ENCODE measurements at places on chromosomes 7 and 10.

DNA sequence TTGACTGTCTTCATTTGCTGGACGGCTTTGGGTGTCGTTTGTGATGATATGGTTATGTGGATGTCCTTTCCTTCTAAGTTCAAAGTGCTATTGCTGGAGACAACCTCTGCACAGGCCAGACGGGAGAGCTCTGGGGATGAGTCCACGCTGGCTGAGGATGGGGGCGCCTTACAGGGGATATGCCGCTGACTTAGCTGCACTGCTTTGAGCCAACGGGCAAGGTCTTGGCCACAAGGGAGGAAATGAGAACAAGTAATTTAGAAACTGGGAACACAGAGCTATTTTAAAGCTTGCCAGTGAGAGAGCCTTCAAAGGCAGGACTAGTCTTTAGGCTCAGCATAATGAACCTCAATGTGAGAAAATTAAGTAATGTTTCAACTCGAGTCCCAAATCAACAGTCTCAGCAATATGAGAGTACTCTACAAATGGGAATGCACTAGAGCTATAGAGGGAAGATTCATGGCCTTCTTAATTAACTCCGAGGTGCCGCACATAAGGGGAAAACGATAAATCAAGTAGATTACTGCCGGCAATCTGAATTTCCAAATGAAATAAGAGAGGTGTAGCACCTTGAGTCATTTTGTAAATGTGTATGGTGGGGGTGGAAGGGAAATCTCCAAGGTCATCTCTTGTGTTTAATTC is 209.3 kb downstream of the JAZF1 start:
- DNase-seq: no peak

DNA sequence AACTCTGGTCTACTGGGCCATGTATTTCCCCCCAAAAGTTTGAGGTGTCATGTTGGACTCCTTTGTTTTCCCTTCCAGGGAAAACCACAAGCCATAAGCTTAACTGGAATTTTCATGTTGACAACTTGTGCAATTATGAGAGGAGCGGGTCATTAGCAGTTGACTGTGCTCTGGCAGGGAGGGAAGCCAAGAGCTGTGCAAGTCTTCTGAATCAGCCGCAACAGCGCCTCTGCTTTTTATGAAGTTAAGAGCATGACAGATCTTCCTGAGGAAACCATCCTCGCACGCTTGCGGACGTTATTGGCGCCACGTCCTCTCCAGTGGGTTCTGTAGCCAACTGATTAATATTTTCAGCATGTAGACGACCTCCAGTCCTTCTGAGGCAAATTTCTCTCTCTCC is 148.7 kb upstream of the MKI67 start:
- DNase-seq: no peak

DNA sequence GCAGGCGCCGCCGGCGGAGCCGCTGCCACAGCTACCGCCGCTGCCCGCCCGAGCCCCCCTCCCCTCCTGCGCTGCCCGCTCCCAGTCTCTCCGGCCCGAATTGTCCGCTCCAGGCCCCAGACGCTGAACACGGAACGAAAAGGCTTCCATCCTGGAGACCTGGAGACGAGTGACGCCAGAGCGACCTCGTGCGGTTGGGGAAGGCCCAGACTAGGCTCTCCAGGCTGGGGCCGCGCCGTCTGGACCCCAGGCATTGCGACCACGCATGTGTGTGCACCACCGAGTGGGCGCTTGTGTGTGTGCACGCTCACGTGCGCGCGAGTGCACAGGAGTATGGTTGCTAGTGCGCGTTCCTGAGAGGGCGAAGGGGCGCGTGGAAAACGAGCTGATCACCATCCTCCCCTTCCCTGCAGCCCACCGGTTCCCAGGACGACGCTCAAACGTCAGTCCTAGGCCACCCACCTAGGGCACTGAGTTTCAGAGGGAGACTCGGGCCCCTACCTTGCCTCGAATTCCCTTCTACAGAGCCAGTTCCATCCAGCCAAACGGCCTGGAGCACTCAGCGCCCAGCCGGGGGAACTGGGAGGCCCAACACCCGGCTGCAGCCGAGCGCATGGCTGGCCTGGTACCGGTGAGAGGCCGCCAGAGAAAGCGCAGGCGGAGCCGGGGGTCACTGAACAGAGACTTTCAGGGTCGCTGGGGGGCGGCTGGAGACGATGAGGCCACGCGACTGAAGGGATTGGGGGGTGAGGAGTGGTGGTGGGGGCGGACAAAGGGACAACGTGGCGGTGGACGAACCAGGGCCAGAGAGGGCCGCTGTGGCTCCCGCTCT is 11.6 kb downstream of the LBX1 start:
- peak; percentile 53 for DNase-seq

DNA sequence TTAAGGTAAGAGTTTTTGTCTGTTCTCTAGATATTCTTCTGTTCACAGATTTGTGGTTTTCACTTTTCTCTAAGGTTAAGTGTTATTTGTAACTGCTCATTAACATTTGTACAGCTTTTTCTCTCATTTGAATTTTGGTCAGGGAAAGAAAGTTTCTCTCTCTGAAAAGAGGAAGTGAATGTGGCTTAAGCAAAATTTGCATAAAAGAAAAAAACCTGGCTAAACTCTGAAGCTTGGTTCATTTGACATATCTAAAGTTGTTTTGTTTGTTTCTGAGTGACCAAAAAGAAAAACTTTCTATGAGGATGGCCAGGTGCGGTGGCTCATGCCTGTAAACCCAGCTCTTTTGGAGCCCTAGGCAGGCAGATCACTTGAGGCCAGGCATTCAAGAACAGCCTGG is 22.0 kb upstream of the SLC26A4 start:
- DNase-seq: no peak

- DNase-seq: no peak
Observed at GRCh38 chr10:69281507-69282413, 3.5 kb downstream of the HK1 start.

DNA sequence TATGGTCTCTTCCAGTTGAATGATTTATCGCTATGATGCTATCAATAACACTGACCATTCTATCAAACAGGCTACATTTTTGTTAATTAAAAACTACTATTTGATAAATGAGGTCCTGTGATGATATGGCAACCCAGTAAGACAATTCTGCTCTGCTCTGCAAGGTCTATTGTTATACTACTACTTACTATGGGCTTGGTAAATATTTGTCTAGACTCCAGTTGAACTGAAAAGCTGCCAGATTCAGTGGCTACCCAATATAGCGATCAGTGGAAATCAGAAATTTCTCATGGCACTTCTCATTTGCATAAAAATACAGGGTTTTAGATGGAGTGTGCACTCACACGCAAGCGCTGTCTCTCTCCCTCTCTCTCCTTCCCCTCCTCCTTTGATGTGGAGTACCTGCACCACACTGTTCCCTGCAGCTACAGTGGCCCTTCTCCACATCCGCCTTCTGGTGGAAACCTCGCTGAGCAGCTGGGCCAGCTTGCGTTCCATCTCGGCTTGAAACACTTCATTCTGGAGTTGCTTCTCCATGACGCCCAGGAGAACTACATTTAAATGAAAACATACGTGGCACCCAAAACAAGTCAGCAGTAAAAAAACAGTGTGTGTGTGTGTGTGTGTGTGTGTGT is 77.9 kb downstream of the KIAA1549 start:
- DNase-seq: no peak

DNA sequence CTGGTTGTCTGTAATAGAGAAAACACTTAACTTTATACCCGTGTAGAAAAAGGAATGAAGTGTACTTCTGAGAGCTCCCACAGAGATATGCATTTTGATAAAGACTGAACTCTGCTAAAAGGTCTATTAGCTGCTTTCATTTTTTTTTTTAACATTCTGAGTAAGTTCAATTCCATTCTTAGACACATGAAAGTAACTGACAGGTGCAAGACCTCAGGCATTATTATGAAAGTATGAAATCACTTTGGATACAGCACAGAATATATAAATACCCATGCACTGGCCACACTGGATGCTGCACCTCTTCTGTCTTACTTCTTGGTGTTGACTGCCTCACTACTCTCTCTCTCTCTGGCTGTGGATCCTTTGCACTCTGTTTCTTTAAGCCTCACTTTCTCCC is 46.2 kb downstream of the VWDE start:
- no peak for DNase-seq

- DNase-seq: no peak
Observed at GRCh38 chr7:25930492-25931048, 221.4 kb upstream of the NFE2L3 start.

GRCh38 chr7:135975166-135975565 is 2.0 kb downstream of the MTPN start:
- DNase-seq: no peak

DNA sequence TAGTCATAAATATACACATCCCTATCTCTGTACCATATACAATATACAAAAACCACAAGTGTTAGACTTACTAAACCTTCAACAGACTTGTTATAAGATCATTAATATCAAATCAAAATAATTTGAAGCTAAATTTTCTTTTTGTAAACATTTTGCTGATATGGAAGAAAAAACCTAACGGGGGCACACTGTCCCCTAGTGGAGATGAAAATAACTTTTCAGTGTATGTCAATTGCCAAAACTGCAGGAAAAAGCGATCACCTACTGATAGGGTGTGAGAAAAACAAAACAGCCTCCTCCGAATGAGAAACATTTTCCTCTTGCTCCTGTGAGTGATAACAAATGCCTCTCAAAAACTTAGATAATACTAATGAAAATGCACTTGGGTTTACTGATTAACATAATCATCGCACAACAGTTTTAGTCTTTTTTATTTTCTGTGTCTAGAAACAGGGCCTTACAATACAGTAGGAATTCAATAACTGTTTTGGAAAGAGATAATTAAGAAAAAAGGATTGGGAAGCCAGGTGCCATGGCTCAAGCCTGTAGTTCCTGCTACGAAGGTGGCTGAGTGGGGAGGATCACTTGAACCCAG is 322.7 kb downstream of the CRPPA start:
- DNase-seq: peak; percentile 57

GRCh38 chr10:75402486-75403143 is 1.1 kb upstream of the ZNF503 start:
- DNase-seq: peak; percentile 50

DNA sequence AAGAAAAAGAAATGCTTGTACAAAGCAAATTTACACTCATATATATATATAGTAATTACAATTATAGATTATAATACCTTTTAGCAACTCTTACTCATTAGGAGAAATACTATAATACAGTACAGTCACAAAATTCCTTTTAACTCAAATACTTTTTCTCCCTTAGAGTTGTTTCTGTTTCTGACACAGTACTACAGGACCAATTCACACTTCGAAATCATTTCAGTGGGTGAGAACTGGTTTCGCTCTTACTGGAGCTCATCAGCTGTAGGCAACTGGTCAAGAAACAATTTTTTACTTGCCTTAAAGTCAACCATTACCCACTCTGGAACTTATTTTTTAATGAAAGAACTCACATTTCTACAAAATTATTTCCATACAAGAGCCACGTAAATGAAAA is 6.0 kb downstream of the CCDC186 start:
- DNase-seq: no peak

DNA sequence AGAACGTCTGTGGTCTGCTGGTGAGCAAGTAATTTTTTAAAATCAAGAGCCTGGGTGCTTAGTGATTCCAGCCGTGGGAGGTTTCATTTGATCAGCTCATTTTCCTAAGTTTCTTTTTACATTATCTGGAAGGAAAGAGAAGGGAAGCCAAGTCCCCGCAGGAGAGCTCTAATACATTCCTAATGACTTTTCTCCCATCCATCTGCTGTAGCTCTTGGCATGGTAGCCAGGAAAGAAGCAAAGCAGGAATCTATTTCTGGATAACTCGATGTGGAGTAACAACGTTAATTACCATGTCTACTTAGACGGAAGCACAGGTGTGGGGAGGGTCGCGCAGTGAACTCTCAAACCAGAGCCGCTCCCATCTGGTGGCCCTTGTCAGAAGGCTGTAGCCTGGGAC is 121.9 kb downstream of the PAXIP1 start:
- DNase-seq: no peak

GRCh38 chr7:18708204-18708603 is 212.7 kb downstream of the HDAC9 start:
- no peak for DNase-seq

DNA sequence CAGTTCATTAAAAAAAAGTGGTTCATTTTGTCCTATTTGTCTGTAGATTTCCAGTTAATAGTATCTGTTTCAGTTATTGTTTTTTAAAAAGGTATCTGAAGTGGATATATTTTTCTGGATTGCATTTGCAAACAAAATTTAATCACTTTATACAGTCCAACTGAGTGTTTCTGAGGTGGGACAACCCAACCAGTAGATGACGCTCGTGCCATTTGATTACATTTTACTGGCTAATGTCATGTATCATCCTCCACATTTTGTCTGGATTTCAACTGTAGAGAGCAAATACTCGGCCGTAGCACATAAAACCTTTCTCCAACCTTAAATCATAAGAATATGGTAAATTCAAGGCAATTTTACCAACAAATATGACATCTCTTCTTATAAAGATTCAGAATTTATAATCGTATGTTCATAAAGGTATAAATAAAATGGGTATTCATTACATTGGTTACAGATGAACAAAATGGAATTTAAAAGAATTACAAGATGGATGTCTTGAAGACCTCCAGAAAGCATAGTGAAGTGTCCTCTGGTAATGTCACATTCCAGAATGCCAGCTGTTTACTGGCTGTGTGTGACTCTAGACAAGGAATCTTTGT is 789.0 kb downstream of the PHTF2 start:
- DNase-seq: peak; percentile 46

DNA sequence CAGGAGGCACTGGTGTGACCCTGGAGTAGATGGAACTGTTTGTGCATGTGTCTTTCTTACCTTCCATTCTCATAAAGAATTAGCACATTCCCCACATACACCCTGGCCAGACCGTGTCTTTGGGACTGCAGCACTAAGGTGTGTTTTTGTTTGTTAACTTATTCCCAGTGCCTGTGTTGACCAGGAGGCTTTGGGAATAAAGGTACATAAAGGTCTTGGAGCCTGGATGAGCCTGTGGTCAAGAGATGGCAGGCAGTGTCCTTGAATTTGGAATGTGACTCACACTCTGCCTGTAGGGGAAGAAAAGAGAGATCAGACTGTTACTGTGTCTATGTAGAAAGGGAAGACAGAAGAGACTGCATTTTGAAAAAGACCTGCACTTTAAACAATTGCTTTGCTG is 137.6 kb downstream of the LYZL1 start:
- DNase-seq: no peak

DNA sequence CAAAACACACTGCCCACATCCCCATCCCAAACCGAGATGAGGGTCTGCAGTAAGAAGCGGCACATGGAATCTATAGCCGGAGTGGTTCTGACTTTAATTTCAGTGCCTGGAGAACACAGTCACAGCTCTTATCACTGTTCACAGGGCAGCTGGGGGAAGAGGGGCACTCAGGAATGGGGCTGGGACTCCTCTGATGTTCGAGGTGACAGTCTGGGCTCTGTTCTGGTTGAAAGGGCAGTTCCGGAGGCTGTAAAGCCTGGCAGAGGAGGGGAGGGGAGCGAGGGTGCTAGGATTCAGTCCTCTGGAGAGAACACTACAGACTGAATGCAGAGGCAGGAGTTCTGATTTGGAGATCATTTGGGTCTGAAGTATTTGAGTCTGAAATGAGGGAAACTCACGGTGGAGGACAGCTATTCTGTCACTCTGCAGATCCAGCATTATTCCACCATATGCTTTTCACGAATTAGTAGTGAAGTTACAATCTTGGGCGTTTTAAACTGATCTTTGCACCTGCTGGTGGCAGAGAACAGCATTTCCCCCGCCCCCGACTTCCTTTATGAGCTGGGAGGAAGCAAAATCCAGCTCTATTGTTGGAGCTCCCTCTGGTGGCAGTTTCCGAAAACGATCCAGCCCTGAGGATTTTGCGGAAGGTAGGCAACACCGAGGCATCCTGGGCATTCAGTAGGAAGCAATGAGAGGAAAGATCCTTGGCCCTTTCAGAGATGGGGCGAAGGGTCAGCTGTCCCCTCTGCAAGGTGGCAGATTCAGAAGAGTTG is 22.7 kb upstream of the KCNK18 start:
- DNase-seq: peak; percentile 81

- DNase-seq: no peak
Observed at GRCh38 chr7:86667732-86668131, 24.0 kb downstream of the GRM3 start.

- DNase-seq: peak; percentile 22
Observed at GRCh38 chr10:113980408-113981087, 63.1 kb upstream of the ADRB1 start.
